ENCODE measurements at places on chromosomes 2 and 18.

- DNase-seq: no peak
Measured at GRCh38 chr2:11237122-11237521, 81.9 kb downstream of the SLC66A3 start.

- peak; percentile 24 for DNase-seq
Measured at GRCh38 chr18:75207310-75208154, 1.4 kb downstream of the PTGR3 start.

GRCh38 chr2:218368621-218369153, 12.0 kb downstream of the CATIP start:
- DNase-seq: no peak

DNA sequence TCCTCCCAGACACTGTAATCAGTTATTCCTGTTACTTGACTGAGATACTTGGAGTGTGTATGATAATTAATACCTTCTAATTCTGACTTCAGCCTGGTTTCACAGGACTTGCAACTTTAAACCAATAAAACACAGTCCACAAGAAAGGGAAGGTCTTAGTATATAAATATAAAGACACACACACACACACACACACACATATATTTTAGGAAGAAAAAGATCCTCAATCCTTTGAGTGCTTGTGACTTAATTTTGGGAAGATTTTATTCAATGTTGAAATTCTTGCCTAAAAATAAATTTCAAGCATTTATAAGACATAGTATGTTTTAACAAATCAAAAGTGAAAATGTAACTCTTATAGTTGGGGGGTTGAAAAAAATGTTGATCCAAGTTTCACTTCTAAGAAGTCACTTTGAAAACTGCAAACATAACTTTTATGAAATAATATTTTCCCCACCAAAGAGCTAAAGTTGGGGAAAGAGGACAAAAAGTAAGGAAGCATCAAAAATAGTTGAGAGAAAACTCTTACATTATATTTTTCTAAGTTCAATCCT, 824 bp upstream of the VPS54 start:
- no peak for DNase-seq

- DNase-seq: no peak
Measured at GRCh38 chr2:230266638-230267037, 41.1 kb downstream of the SP140 start.

DNA sequence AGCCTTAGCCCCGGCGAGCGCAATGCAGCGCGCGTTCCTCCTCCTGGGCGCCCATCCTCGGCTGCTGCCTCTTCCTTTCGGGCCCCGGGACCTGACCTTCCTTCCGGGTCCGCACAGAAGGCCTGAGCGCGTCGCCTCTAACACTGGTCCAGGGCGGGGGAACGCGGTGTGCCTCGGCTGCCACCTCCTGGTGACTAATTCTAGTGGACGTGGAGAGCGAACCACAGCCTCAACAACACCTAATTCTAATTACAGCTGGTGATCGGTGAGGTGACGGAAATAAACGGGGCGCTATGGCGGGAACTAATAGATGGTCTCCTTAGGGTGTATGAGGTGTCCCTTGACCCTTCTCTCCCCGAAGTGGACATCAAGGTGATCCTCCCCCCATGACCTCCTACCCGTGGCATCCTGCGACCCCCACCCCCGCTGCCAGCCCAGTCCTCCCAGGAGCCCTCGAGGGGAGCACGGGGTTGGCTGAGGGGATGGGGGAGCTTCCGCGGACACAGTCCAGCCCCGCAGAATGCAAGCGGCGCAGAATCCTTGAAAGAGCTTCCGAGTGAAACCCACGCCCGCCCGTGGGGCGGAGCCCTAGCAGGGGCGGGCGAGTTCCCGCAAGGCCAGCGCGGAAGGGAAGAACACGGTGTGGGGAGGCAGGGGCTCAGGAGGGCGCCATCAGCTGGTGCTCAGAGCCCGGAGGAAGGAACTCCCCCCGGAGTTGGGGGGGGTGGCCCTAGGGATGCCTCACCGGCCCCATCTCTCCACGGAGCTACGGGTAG, 12.8 kb upstream of the HMSD start:
- peak; percentile 60 for DNase-seq

DNA sequence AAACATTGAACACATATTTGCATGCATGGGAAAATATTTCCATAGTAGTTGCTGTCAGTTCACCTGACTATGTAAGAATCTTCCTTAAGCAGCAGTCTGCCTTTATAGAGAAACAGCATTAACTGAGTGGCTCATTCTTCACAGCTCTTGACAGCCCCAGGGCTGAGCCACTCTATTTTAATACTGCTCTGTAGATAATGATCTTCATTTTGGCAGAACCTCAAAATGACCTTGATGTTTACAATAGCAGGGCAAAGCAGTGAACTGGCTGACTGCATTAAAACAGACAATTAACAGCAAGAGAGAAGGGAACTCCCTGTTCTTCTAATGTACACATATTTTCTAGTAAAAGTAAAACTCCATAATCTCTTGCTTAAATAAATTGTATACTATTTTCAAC, 580.6 kb upstream of the SOX11 start:
- DNase-seq: no peak

DNA sequence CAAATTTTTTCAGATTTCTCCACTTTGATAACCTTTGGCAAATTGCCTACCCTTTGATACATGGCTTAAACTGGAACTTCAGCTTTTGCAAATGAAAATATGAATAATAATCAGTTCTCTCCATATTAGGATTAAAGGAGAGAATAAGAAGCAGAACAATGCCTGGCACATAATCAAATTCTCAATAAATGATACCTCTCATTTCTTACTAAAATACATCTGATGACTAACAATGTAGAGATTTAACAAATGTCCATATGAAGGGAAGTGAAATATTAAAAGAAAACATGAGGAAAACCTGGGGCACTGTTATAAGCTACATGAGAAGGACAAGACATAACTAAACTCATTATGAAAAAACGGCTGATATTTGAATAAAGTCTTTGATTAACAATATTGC, 1103.6 kb downstream of the LRP1B start:
- DNase-seq: no peak

DNA sequence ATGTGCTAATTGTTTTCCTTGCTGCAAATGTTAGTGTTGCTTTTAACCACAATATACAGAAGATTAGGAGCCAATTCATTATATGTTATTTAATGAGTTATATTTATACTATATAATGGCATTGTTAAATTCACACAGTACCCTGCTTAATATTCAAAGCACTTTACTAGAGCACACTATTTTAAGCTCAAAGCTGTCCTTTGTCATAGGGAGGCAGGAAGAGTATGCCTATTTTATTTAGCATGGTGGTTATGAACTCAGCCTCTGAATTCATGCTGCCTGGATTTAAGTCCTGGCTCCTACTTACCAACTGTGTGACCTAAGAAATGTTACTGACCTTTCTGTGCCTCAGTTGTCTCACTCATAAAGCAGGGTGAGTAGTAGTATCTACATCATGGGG, 80.5 kb downstream of the FASTKD2 start:
- DNase-seq: no peak

- no peak for DNase-seq
Measured at GRCh38 chr2:213551526-213551925, 267.3 kb downstream of the SPAG16 start.

DNA sequence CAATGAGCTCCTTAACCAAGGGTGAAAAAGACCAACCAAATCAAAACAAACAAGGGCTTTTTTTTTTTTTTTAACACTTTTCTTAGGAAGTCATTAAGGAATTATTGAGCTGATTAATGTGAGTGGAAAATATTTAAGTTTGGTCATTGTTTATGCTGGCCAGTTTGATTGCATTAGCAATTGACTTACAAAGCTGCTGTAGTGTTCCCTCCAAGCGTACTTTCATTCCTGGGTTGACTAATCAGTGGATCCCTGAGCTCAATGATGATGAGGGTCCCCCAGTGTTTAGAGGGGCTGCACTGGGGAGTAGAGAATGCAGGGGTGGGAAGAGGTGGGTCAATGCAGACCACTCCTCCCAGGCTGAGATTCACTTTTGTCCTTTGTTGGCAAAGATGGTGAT, 119.3 kb downstream of the PRKCE start:
- DNase-seq: no peak

DNA sequence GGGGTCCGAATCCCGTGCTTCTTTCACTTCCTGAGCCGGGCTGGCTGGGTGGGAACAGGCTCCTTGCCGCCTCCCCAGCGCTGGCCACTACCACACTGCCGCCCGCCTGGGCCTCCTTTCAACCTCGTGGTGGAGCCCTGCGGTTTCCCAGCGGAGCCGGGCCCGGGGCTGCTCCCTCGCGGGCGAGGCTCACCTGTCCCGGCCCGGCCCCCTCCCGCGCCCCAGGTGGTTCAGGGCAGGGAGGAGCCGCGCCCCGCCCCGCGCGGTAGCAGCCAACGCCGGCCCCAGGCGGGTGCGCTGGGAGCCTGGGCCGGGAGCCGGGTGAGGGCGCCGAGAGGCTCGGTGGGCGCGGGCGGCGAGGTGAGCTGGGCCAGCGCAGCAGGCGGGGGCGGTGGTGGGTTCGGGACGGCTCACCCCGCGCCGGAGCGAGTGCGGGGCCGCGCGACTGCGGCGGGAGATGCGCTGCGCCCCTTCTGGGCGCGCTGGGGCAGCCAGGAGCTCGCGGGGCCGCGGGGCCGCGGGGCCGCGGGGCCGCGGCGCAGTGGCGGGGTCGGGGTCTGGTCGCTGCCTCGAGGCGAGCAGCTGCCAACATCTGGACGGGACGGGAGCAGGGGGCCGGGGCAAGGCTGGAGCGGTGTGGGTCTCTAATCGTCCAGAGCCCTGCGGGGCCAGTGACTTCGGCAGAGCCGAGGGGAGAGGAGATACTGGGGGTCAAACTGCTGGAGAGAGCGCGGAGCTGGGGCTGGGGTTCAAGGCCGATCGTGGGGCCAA, at the start of gene LYPD6B:
TSS of gene LYPD6B (plus strand) at position 258 of the 771 bp plus-strand sequence. CDS start 92,250 bp downstream, outside the sequence.
- DNase-seq: no peak

DNA sequence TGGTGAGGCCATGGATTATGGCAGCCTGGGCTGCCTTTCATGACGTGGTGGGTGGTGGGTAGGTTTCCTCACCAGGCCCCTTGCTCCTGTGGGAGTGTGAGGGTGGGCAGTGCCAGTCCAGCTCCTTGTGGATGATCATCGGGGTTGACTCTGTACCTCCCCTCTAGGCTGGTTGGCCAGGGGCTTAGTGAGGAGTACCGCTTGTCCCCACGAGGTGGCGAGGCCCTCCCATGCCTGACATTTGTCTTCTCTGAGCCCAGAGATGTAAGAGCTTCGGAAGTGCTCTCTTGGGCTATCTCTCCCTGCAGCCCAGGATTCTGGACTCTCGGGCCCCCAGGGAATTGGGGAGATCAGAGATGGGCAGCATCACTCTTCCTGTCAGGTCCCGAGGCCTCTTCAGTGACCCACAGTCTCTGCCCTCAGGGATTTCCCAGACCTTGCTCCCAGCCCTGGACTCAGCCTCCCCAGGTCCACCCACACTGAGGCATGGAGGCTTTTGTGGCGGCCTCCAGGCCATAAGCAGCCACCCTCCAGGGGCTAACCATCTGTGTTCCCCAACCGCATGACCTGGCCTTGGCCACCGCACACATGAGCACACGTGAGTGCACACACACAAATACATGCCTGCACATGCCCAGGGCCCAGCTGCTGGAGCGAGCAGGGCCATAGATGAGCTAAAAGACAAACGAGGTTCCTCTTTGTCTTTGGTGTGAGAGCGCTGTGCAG, 6.5 kb downstream of the SPR start:
- peak; percentile 24 for DNase-seq

GRCh38 chr2:71554028-71554705, 100.8 kb downstream of the DYSF start:
- no peak for DNase-seq

DNA sequence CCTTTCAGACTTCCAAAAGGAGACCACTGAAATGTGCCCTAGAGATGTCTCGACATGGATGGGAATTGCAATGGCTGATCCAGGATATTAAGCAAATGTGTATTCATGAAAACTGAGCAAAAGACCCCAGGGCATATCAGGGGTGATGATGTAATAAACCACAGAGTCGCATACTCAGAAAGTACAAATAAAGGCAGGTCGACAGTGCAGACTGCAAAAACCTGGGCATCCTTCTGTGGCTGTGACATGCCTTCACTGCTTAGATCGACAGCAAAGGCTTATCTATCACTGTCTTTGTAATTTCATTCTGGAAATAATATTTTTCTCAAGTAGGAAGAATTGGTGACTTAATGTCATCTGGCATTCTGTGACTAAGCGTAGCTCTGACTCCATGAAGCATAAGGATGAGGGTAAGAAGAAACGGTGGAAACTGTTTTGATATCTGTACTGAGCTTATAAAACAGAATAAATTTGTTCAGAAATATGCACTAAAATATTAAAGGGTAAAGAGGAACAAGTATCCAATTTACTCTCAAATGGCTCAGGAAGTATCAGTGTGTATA, 115.6 kb upstream of the NRP2 start:
- no peak for DNase-seq

DNA sequence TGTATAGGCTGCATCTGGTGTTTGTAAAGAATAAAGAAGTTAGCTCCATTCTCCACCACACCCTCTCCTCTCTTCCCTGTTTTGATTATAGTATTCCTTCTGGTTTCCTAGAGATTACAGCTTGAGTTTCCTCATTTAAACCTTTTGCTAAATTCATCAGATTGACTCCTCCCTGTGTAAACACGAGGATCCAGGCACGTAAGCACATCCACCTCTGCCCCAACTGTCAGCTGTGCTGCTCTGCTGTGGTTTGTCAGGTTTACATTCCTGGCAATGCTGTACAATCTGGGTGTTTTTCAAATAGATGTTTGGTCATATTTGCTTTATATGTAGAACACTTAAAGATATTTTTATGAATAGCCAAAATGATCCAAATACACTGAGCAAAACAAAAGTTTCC, 302.8 kb downstream of the PTGR3 start:
- DNase-seq: no peak

DNA sequence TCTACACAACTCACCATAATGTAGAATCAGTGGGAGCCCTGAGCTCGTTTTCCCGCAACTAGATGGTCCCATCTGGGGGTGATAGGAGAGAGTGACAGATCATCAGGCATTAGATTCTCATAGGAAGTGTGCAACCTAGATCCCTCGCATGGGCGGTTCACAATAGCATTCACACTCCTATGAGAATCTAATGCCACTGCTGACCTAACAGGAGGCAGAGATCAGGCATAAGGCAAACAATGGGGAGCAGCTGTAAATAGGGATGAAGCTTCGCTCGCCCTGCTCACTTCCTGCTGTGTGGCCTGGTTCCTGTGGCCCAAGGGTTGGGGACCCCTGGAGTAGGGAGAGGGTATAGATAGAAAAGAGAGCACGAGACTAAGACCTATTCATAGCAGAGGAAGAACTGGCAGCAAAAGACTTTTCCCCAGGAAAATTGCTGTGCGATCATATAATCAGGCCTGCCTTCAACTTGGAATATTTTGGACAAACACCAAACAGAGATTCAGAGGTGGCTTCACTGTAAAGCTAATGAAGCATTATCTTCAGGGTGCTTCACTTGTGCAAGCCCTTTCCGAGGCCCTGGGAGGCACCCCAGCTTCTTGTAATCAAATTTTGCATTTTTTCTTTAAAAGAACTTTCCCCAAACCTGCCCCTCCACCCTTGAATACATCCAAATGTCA, 29.0 kb upstream of the ATL2 start:
- DNase-seq: no peak

DNA sequence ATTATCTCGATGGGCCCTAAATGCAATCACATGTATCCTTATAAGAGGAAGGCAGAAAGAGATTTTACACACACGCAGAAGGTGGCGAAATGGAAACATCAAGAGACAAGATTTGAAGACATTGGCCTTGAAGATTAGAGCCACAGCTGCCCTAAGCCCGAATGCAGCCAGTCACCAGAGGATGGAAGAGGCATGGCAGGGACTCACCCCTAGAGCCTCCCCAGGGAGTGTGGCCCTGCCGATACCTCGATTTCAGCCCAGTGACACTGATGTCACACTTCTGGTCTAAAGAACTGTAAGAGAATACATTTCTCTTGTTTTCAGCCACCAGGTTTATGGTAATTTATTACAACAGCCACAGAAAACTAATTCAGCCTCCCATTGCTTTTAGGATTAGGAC, 17.4 kb downstream of the TTC39C start:
- DNase-seq: no peak
